ENCODE measurements at places on chromosomes 6 and 20. TPM values are rescaled to one million over a fixed set of nuclear protein-coding genes. Genes with fewer than 3 reads are reported as not detected.

DNA sequence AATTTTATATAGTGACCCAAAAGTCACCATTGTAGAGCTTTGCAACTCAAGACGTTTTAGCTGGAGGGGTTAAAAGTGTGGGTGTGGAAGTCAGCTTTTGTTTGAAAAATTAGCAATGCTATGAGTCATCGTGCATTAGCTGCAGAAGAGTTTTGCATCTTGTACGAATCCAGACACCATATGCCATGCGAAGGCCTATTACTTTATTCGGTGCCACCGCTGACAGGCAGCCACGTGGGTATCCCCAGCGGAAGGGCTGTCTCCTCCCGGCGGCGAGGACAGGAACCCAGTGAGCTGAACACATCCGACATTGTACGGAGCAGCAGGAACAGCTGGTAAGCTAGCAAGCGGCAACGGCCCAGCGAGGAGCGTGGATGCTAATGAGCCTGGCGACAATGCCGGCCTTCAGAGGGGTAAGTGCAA is 84.4 kb downstream of the INSM1 start:
- no peak overlapping the region for H3K4me3 ChIP-seq
- H3K4me1 ChIP-seq = no peaks in the 10 kb centered on the region
- no peaks in the 10 kb centered on the region for H3K27me3 ChIP-seq
- no peak overlapping the region for H3K27ac ChIP-seq

DNA sequence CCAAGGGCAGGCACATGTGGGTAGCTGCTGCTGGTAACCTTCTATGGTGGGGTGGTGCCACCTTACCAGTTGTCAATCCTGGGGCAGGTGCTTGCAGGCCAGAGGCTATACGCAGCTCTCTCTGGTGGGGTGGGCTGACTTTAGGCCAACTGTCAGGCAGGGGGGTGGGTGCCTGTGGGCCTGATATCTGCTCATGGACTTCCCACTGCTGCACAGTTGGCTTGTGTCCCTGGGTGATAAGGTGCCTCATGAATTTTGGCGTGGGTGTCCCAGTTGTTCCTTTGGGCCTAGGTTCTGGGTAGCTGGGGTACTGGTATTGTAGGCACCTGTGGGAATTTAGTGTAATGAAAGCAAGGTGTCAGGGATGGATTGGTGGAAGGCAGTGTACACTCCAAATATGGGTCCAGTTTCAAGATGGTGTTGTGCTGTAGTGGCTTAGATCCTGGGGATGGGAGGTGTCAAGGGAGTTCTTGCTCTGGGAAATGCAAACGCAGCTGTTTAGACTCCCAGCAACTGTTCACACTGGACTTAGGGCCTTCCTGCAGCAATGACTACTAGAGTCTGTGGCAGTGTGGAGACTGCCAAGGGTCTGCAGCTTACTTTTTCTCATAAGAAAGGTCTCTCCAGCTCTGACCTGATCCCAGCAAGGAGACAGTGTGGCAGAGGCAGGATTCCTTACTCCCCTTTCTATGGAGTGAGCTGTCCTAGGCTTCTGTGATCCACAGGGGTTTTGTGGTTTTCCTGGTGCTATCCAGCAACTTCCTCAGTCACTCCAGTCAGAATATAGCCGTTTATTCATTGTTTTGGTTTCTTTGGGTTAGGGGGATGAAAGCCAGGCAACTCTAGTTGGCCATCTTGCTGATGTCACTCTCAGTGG is 128.2 kb downstream of the CRYBG1 start:
- no peaks in the 10 kb centered on the region for H3K4me1 ChIP-seq
- H3K36me3 ChIP-seq = no peaks in the 10 kb centered on the region
- H3K4me3 ChIP-seq = no peak overlapping the region
- H3K27ac ChIP-seq = no peak overlapping the region

GRCh38 chr20:33291416-33291815 is 8.4 kb downstream of the BPIFB1 start:
- no peak for DNase-seq
- no peak overlapping the region for H3K4me3 ChIP-seq
- peaks cover 16% of the 10 kb centered on the region for H3K27me3 ChIP-seq
- no peaks in the 10 kb centered on the region for H3K36me3 ChIP-seq
- no peak overlapping the region for H3K27ac ChIP-seq
- no peaks in the 10 kb centered on the region for H3K4me1 ChIP-seq

The ZNF343 gene
- polyA plus RNA-seq = 6.5 TPM

DNA sequence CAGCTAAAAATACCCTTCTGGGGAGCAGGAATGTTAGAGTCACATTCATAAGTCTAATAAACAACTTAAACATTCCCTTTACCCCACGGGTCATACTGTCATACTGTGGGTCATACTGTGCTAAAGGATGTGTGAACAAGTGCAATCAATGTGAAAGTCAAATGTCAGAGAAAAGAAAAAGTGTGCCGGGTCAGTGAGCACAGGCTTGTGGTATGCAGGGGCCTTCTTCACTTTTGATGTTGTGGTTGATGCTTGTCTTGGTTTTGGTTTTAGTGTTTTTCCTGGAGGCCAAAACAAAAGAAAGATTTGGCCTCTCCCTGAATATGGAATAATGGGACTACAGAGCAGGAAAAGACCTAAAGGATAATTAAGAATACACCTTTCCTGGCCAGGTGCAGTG is 267.9 kb upstream of the PLN start:
- no peak overlapping the region for H3K4me3 ChIP-seq
- no peak for DNase-seq
- H3K27me3 ChIP-seq = no peaks in the 10 kb centered on the region
- H3K27ac ChIP-seq = no peak overlapping the region
- H3K36me3 ChIP-seq = no peaks in the 10 kb centered on the region

The SLPI gene
- not detected for polyA plus RNA-seq

- peaks cover 18% of the 10 kb centered on the region for H3K4me1 ChIP-seq
- H3K27ac ChIP-seq = no peak overlapping the region
- no peak overlapping the region for H3K4me3 ChIP-seq
- H3K27me3 ChIP-seq = no peaks in the 10 kb centered on the region
Observed at GRCh38 chr20:48945840-48946514, 24.5 kb downstream of the ARFGEF2 start.

DNA sequence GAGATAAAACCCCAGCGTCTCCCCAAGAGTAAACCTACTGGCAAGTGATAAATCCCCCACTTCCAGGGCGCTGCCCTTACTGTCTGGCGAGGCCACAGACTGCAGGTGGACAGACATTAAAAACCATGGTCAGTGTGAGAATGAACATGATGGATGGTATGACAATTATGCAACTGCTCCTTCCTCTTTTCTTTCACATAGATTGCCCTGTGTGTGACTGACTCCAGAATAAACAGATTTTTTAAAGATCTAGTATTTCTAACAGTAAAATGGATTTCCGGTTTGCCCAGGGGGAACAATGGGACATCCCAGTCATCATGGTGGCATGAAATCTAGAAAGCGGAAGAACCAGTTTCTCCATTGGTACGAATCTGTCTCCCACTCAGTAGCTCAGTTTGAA is 153.7 kb downstream of the FOXC1 start:
- no peak for DNase-seq
- H3K4me1 ChIP-seq = peaks cover 14% of the 10 kb centered on the region
- no peaks in the 10 kb centered on the region for H3K36me3 ChIP-seq
- H3K4me3 ChIP-seq = no peak overlapping the region
- no peak overlapping the region for H3K27ac ChIP-seq

DNA sequence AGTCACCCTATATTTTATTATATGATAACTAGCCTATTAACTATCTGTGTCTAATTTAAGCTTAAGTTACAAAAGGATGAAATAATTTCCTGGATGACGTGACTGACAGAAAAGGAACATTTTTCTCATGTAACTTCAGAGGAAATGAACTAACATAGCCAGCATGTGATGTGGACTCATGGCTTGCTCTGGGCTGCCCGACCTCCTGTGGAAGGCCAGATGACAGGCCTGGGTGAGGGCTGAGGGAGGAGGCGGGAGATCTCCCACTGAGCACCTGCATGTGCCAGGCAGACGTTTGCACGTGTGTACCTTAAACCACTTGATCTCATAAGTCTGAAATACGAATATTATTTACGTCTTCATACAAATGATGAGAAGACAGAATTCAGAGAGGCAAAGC is 321.1 kb downstream of the SYNE1 start:
- H3K4me1 ChIP-seq = peaks cover 8% of the 10 kb centered on the region
- no peak overlapping the region for H3K27ac ChIP-seq
- peaks cover 50% of the 10 kb centered on the region for H3K36me3 ChIP-seq

- no peak overlapping the region for H3K4me3 ChIP-seq
- H3K27me3 ChIP-seq = no peaks in the 10 kb centered on the region
- H3K27ac ChIP-seq = no peak overlapping the region
- no peak for DNase-seq
- peaks cover 9% of the 10 kb centered on the region for H3K36me3 ChIP-seq
- peaks cover 6% of the 10 kb centered on the region for H3K4me1 ChIP-seq
Observed at GRCh38 chr20:32366380-32366779, 8.2 kb downstream of the ASXL1 start.

GRCh38 chr20:59031564-59032022 is 542 bp downstream of the ATP5F1E start:
- H3K27me3 ChIP-seq = no peaks in the 10 kb centered on the region
- H3K4me1 ChIP-seq = peaks cover 24% of the 10 kb centered on the region
- H3K27ac ChIP-seq = peak overlapping the region; percentile 90

The FAXC gene
- 2.7 TPM for polyA plus RNA-seq

- H3K4me3 ChIP-seq = no peak overlapping the region
- H3K27me3 ChIP-seq = no peaks in the 10 kb centered on the region
- H3K36me3 ChIP-seq = no peaks in the 10 kb centered on the region
- no peak overlapping the region for H3K27ac ChIP-seq
- no peaks in the 10 kb centered on the region for H3K4me1 ChIP-seq
Observed at GRCh38 chr6:156185113-156185512, 592.1 kb upstream of the ARID1B start.

The FILIP1 gene
- 84.7 TPM for polyA plus RNA-seq

The VGLL2 gene
- polyA plus RNA-seq = not detected

DNA sequence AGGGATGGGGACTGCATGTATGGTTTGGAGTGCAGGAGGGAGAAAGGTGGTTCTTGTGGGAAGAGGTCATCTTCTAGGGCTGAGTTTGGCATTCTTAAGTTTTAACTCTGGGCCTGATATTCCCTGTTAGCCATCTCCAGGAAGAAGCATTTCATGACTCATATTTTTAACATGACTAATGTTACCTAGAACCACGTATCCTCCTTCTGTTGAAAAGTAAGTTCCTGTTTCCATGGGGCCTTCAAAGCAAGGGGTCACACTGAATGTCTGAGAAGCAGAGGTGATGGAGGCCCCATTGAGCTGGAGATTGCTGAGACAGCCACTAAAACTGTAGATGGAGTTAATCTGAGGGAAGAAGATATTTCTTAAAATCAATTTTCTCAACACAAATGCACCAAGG is 30.2 kb downstream of the FAM229B start:
- no peak overlapping the region for H3K4me3 ChIP-seq
- peaks cover 15% of the 10 kb centered on the region for H3K4me1 ChIP-seq
- peak; percentile 25 for DNase-seq
- H3K27me3 ChIP-seq = no peaks in the 10 kb centered on the region
- peaks cover 95% of the 10 kb centered on the region for H3K36me3 ChIP-seq
- H3K27ac ChIP-seq = no peak overlapping the region

The CEP43 gene
- polyA plus RNA-seq = 23.0 TPM

- H3K27me3 ChIP-seq = peaks cover 39% of the 10 kb centered on the region
- H3K27ac ChIP-seq = no peak overlapping the region
- H3K4me1 ChIP-seq = no peaks in the 10 kb centered on the region
Observed at GRCh38 chr20:63025534-63026331, 19.0 kb upstream of the BHLHE23 start.

- no peaks in the 10 kb centered on the region for H3K36me3 ChIP-seq
- no peak overlapping the region for H3K27ac ChIP-seq
- H3K4me3 ChIP-seq = no peak overlapping the region
- H3K27me3 ChIP-seq = no peaks in the 10 kb centered on the region
Observed at GRCh38 chr6:109118871-109119354, 23.6 kb downstream of the CEP57L1 start.

DNA sequence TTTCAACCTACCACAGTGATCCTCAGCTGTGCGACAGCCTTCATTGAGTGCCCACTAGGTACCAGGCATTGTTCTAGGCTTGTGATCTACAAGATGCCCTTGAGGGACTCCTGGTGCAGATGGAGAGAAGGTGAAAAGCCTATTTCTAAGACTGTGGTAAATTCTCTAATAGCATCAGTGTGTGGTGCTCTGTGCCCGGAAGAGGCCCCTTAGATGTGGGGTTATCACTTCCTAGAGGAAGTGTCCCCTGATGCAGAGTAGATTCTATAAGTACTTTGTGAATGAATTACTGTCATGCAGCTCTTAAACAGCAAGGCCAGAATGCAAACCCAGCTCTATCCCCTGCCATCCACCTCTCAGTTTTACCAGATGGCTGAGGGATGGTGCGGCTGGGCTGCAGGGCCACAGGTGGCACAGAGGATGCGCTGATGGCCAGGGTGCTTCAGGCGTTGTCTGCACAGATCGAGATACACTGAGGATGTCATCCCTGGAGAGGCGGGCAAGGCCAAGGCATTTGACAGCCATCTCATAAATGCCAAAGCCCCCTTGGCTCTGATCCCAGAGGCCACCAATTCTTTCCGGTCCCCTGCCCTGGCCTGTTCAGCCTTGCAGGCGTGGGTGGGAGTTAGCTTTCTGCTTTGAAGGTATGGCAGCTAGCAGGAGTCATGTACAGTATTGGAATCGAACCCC is 96.7 kb downstream of the TOX2 start:
- H3K36me3 ChIP-seq = no peaks in the 10 kb centered on the region
- no peak overlapping the region for H3K4me3 ChIP-seq
- no peaks in the 10 kb centered on the region for H3K4me1 ChIP-seq

GRCh38 chr6:27865850-27866356 is 46.3 kb downstream of the OR2B2 start:
- peaks cover 11% of the 10 kb centered on the region for H3K4me1 ChIP-seq
- no peak overlapping the region for H3K27ac ChIP-seq
- peak overlapping the region; percentile 41 for H3K4me3 ChIP-seq
- no peaks in the 10 kb centered on the region for H3K27me3 ChIP-seq

DNA sequence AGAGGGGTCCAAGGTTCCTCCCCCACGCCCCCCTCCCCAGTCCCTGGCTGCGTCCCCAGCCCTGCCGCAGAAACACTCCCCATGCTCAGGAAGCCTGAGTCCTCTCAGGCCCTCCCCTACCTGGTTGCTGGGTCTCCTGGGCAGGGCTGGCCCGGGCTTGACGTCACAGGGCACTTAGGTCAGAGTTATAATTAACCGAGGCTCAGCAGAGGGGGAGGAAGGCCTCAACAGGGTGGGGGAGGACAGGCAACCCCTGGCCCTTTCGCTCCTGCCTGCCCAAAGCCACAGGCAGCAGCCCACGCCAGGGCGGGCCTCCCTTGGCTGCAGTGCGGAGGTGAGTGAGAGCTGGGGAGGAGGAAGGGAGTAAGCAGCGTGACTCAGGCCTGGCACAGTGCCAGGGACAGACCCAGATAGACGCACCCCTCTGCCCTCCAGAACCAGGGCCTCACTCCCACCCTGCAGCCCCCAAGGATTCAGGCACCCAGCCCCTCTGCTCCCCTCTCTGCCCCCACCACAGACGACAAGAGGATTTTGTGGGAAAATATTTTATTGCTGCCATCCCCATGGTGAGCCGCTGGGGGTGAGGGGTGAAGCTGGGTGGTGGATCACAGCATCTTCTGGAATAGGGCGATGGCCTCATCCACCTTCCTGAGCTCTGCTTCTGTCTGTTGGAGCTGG is at the start of gene VWA7:
TSS of gene VWA7 (minus strand) at position 340 of the 678 bp plus-strand sequence. CDS start 549 bp downstream, outside the sequence.
- H3K36me3 ChIP-seq = no peaks in the 10 kb centered on the region
- peak; percentile 88 for DNase-seq
- no peak within 1 kb of the TSS for H3K4me3 ChIP-seq
- peaks cover 22% of the 10 kb centered on the region for H3K4me1 ChIP-seq

- no peaks in the 10 kb centered on the region for H3K27me3 ChIP-seq
- H3K4me1 ChIP-seq = no peaks in the 10 kb centered on the region
- H3K36me3 ChIP-seq = no peaks in the 10 kb centered on the region
- no peak overlapping the region for H3K27ac ChIP-seq
- H3K4me3 ChIP-seq = no peak overlapping the region
Observed at GRCh38 chr6:5582762-5583161, 321.4 kb downstream of the FARS2 start.
